ENCODE measurements at places on chromosomes 13 and 19. TPM values are rescaled to one million over a fixed set of nuclear protein-coding genes. Genes with fewer than 3 reads are reported as not detected.

ZNF415 gene
- 3.3 TPM for total RNA-seq

- DNase-seq, result no peak
- H3K27me3 ChIP-seq, result peaks cover 9% of the 10 kb centered on the region
- no peaks in the 10 kb centered on the region for H3K4me1 ChIP-seq
- H3K4me3 ChIP-seq, result no peak overlapping the region
- no peak overlapping the region for H3K27ac ChIP-seq
Observed at GRCh38 chr13:29436291-29436690, 159.2 kb downstream of the SLC7A1 start.

FLT1 gene
- total RNA-seq, result 21.7 TPM

DNA sequence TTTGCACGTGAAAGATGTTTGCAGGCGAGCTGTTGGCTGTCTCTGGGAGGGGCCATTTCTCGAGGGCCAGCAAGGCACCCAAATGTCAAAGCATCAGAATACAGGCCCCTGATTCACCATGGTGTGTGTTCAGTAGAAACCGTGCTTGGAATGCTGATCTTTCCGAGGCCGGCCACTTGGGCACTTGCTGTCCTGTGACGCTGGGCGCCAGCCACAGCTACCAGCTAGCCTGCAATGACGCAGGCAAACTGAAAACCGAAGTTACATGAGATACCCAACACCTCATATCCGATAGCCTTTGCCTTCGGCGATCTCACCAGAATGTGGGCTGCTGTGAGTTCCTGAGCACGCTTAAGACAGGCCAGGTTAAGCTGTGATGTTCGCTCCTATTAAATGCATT lies 12.0 kb downstream of the THOP1 start:
- no peaks in the 10 kb centered on the region for H3K4me1 ChIP-seq
- peaks cover 44% of the 10 kb centered on the region for H3K36me3 ChIP-seq
- DNase-seq, result no peak
- H3K4me3 ChIP-seq, result no peak overlapping the region
- no peak overlapping the region for H3K27ac ChIP-seq

DNA sequence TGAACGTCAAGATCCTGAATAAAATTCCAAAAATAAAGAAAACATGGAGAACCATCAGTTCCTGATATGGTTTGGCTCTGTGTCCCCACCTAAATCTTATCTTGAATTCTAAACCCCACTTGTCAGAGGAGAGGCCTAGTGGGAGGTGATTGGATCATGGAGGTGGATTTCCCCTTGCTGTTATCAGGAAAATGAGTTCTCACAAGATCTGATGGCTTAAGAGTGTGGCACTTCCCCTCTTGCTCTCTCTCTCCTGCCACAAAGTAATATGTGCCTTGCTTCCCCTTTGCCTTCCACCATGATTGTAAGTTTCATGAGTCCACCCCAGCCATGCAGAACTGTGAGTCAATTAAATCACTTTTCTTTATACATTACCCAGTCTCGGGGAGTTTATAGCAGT lies 827.4 kb downstream of the GPC5 start:
- DNase-seq, result no peak
- no peaks in the 10 kb centered on the region for H3K4me1 ChIP-seq
- H3K36me3 ChIP-seq, result no peaks in the 10 kb centered on the region
- H3K27me3 ChIP-seq, result no peaks in the 10 kb centered on the region
- no peak overlapping the region for H3K4me3 ChIP-seq

KCNN4 gene
- total RNA-seq, result 110 TPM

DNA sequence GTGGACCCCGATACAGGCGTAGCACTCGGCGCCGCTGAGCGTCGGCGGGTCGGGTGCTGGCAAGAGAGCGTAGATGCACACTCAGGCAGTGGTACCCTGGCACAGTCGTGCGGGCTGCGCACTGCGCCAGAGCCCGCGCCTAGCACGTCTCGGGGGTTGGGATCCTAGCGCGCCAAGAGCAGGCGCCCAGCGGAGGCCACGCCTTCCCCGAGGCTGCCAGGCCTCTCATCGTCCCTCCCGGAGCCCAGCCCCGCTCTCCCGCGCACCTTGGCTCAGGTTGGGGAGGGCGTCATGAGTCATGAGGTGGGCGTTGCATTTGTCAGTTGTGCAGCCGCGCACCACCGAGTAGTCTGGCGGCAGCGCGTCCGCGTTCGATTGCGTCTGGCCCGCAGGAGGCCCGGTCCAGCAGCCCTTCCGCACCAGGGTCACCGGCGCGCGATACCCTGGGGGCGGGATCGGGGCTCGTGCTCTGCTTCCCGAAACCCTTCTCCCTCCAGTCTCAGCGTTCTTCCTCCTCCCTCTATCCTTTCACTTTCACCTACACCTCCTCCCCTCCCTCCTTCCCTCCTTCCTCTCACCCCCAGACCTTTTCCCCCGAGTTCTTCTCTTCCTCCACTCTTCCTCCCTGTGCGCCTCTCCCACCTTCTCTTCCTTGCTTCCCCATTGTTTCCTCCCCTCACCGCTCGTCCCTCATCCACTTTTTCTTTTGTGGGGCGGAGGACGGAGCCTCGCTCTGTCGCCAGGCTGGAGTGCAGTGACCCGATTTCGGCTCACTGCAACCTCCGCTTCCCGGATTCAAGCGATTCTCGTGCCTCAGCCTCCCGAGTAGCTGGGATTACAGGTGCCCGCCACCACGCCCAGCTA lies 3.5 kb downstream of the LYPD5 start:
- peaks cover 26% of the 10 kb centered on the region for H3K27me3 ChIP-seq
- H3K4me3 ChIP-seq, result peak overlapping the region; percentile 69
- DNase-seq, result peak; percentile 84

- H3K27me3 ChIP-seq, result peaks cover 31% of the 10 kb centered on the region
- no peaks in the 10 kb centered on the region for H3K36me3 ChIP-seq
- peaks cover 25% of the 10 kb centered on the region for H3K4me1 ChIP-seq
- H3K4me3 ChIP-seq, result no peak overlapping the region
- DNase-seq, result no peak
Observed at GRCh38 chr19:51546107-51546649, 14.7 kb upstream of the SIGLEC6 start.

BCAM gene
- total RNA-seq, result not detected

ATXN8OS gene
- total RNA-seq, result not detected

DNA sequence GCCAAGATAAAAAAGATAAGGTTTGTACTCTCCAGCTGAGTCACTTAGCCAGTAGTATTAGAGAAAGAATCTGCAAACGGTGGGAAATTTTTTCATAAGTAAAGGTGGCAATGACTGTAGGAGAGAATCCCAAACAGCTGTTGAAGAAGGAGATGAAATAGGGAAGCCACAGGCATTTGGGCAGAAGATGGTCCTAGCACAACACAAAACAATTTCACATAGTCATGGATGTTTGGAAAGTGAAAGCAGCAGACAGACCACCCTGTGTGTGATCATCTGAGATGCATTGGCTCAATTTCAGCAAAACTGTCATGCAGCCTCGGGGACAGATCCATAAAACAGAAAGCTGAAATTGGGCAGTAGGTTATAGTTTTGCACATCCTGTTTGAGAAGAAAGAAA lies 2832.4 kb downstream of the PCDH9 start:
- H3K27ac ChIP-seq, result no peak overlapping the region
- no peaks in the 10 kb centered on the region for H3K36me3 ChIP-seq
- H3K27me3 ChIP-seq, result no peaks in the 10 kb centered on the region
- no peak overlapping the region for H3K4me3 ChIP-seq
- no peak for DNase-seq

ZNF808 gene
- total RNA-seq, result 25.7 TPM

DNA sequence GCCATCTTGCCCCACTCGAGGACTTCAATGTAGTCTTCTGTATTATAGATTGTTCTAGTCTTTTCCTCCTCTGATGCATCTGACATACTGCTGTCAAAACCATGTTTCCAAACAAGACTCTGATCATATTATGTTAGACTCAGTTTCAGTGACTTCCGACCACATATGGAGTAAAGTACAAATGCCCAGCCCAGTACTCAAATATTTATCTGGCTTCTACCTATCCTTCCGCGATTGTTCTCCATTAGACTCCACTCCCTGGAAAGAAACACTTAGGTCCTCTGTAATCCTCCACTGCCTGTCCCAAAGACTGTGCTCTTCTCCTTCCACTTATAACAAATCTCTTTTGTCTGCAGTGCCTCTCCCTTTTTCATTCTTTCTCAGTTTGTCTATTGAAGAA lies 439.5 kb downstream of the EFNB2 start:
- H3K36me3 ChIP-seq, result no peaks in the 10 kb centered on the region
- H3K27me3 ChIP-seq, result peaks cover 5% of the 10 kb centered on the region
- no peak for DNase-seq
- no peaks in the 10 kb centered on the region for H3K4me1 ChIP-seq

GRCh38 chr13:114126789-114127472 lies 5.5 kb downstream of the RASA3 start:
- H3K27ac ChIP-seq, result peak overlapping the region; percentile 95
- peak overlapping the region; percentile 100 for H3K4me3 ChIP-seq
- H3K36me3 ChIP-seq, result peaks cover 36% of the 10 kb centered on the region

DNA sequence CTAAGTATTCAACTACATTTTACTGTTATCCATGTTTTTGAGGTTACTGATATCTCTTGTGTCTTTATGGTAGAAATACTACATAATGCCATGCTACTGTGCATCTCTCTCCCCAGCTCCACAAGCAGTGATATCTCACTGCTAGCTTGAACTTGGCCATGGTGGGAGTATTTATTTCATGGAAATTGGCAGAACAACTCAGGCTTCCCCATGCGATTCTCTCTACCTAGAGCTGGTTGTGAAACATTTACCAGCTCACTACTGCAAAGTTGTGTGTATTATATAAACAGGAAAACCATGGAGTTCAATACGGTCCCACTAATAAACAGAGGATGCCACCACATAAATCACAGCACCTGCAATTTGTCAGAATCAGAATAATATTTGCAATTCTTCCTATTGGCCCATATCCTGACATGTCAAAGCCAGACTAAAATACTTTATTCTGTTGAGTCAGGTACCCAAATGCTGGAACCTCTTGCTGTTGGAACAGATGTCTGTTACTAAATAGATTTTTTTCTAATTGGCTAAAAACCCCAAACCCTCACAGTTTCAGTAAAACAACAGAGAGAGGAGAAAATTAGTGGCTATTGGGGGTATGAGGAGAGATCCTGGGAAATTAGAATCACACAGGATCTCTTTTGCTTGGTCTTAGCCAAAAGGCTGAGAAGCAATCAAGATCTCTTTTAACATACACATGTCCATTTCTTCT lies 91.4 kb upstream of the SLC10A2 start:
- no peak overlapping the region for H3K27ac ChIP-seq
- no peak for DNase-seq
- H3K4me3 ChIP-seq, result no peak overlapping the region
- no peaks in the 10 kb centered on the region for H3K4me1 ChIP-seq
- peaks cover 4% of the 10 kb centered on the region for H3K27me3 ChIP-seq

- H3K4me3 ChIP-seq, result no peak overlapping the region
- peaks cover 15% of the 10 kb centered on the region for H3K4me1 ChIP-seq
- no peak overlapping the region for H3K27ac ChIP-seq
- no peaks in the 10 kb centered on the region for H3K27me3 ChIP-seq
Observed at GRCh38 chr19:19559931-19560330, 21.9 kb downstream of the CILP2 start.

GRCh38 chr13:38648912-38649311 lies 38.0 kb upstream of the FREM2 start:
- no peaks in the 10 kb centered on the region for H3K36me3 ChIP-seq
- no peak overlapping the region for H3K27ac ChIP-seq
- no peak overlapping the region for H3K4me3 ChIP-seq
- peaks cover 5% of the 10 kb centered on the region for H3K27me3 ChIP-seq
- H3K4me1 ChIP-seq, result no peaks in the 10 kb centered on the region

FCER2 gene
- 3.5 TPM for total RNA-seq

GRCh38 chr13:108533842-108534241 lies 95.6 kb upstream of the MYO16 start:
- no peak overlapping the region for H3K27ac ChIP-seq
- H3K36me3 ChIP-seq, result no peaks in the 10 kb centered on the region
- peaks cover 21% of the 10 kb centered on the region for H3K27me3 ChIP-seq
- no peak for DNase-seq
- no peaks in the 10 kb centered on the region for H3K4me1 ChIP-seq
- no peak overlapping the region for H3K4me3 ChIP-seq

DNA sequence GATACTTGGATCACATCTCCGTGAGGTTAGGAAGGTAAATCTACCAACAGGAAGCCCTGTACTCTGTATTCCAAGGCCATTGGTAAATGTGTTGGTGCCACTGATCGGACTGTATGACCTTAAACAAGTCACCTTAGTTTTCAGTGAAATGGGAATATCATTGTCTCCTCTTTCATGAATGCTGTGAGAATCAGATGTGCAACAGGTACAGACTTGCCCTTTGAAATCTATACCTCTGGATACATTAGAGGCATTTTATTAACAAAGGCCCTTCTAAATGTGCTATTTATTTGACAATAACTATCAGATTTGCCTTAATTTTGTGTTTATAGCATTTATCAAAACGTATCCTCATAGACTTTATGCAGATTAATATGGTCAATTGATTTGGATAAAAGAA lies 11.0 kb downstream of the NHLRC3 start:
- H3K27me3 ChIP-seq, result no peaks in the 10 kb centered on the region
- no peak for DNase-seq
- H3K27ac ChIP-seq, result no peak overlapping the region
- no peak overlapping the region for H3K4me3 ChIP-seq
- peaks cover 7% of the 10 kb centered on the region for H3K4me1 ChIP-seq

All from activated CD4-positive, alpha-beta T cell treated with anti-CD3 and anti-CD28 coated beads for 36 hours (primary cell).